ENCODE measurements at places on chromosomes 5 and 9.

DNA sequence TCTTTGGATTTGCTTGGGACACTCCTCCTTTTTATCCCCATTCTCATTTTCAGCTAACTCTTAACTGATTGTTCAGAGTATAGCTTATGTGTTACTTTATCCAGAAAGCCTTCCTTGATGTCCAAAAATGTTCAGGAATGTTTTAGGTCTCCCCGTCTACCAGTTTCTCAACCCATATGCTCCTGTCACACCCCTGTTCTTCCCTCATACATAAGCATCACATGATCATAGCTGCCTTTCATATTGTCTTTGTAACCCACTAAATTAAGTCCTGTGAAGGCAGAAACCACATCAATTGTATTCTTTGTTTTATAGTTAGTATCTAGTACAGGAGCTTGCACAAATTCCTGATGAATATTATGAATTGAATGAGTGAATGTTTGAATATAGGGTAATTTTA, 321.9 kb upstream of the ACTBL2 start:
- DNase-seq: no peak

GRCh38 chr5:42423285-42424165, at the start of gene GHR:
Gene GHR, plus strand, starts transcription at chr5:42423439. Its CDS starts 142,436 bp downstream, at chr5:42565875.
- no peak for DNase-seq

- DNase-seq: no peak
These were observed 7.5 kb downstream of the CMBL start for GRCh38 chr5:10300246-10300645.

GRCh38 chr5:179485845-179486575, 64.3 kb upstream of the RUFY1 start:
- DNase-seq: no peak

DNA sequence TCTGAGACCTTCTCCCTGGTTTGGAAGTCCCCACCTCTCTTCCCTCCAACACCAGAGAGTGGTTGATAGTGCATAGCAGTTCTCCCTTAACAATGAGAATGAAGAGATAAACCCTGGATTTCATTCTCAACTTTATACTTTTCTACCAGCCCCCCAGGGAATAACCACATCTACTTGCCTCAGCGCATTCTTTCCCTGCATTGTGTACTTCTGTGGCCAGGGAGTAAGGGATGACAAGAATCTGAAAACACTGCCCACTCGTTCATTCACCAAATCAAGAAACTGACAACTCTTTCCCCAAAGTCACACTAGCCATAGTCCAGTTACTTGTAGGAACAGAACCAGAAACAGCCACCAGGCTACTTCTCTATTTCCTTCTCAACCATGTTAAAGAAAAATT, 46.0 kb upstream of the SPIN1 start:
- no peak for DNase-seq

DNA sequence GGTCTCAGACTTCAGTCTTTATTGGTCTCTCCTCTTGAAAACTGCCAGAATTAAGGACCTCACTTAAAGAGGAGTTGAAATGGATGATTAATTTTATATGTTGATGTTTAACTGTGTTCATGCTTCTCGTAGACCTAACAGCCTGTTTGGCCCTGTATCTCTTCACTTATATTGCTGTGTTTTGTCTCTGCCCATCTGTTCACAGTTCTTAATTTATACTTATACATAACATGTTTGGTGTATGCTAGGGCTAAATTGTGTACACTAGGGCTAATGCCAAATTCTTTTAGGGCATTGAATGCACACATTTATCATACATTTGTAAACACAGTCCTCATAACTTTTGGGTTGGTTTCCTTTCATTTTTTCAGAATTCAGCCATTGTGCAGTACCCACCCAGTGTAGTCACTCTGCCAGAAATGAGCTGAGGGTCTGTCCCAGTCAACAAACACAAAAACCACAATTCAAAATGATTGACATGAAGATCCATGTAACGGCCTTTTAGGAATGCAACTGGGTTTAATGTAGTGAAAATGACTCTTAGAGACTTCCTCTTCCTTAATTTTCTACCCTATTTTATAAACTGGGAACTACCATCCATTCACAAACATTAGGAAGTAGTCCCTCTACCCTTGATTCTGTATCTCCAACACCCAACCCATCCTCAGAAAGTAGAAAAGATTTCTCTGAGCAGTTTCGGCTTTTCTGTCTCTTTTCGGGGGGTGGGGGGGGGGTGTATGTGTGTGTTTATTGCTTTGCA, 668.8 kb upstream of the KLF4 start:
- DNase-seq: no peak

- no peak for DNase-seq
These were observed 286.7 kb downstream of the ELAVL2 start for GRCh38 chr9:23539311-23539710.

GRCh38 chr5:143605403-143606005, 202.0 kb upstream of the NR3C1 start:
- DNase-seq: no peak

DNA sequence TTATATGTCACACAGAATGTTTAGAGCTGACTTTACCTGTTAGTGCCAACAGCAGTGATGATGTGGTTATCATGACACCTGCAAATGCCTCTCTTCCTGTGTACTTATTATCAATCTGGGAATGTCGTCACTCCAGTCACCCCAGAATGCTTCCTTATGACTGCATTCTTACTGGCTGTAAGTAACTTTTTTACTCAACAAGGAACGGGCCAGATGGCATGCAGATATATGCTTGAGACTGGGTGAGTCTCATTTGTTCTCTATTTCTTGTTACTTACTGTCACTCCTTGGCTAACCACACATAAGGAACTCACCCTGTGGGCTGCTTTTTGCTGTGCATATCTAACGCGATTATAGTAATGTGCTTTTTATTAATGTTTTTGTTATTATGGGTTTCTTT, 385.5 kb upstream of the MEF2C start:
- DNase-seq: no peak

- DNase-seq: no peak
These were observed 3.8 kb upstream of the FAM120A start for GRCh38 chr9:93447655-93448054.

GRCh38 chr9:36738318-36738976, 165.8 kb downstream of the MELK start:
- no peak for DNase-seq
